HuH-7 (cell line): ENCODE measurements at places on chromosomes 12 and 14.

DNA sequence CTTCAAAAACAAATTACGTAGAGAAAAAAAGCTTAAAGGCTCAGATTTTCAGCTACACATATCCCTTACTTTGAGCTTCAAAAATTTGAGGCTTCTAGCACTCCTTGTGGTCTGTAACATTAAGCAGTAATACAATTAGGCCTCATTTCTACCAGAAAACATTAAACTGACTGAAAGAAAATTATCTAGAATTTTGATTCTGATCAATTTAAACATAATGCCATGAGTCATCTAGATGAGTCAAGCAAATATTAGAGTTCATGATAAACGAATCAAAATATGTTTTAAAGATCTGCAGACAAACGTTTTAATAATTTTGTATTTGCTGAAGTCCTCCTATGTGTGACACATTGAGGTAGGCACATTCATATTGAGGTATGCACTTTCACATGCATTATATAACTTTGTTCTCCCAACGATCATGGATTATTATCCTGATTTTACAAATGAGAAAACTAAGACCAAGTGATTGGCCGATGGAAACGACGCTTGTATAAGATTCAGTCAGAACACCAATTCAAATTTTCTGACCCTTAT lies 4.3 kb downstream of the OSBPL8 start:
- DNase-seq: no peak

DNA sequence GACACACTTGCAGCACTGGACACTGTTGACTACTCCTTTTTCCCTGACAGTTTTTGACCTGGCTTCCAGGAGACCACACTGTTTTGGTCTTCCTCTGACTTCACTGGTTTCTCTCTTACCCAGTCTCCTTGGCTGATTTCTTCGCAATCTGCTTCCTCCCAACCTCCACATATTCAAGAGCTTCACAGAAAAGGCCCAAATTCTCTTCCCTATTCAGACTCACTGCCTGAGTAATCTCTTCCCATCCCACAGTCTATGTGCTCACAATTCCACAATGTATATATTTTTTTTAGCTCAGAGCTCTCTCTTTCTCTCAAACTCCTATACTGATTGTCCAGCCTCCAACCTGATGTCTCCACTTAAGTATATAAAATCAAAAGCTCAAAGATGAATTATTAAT lies 115.4 kb downstream of the SINHCAF start:
- no peak for DNase-seq

GRCh38 chr14:44438221-44438620 lies 68.9 kb downstream of the FSCB start:
- DNase-seq: no peak

DNA sequence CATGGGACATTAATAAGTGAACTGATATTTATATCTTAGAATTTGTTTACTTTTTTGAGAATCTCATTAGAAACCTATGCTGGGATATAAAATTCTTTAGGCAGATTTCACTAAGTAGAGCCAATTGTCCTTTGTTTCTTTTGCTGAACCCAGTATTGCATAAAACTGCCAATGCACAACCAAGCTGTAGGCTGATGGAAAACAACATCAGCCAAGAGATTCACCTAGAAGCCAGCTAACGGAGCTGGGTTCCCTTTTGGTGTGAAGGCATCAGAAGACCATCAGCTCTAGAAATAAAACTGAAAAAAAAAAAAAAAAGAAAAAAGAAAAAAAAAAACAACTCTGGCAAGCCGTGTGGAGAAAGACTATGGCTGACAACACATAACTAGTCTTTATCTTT lies 328.2 kb upstream of the PDE3A start:
- DNase-seq: no peak

DNA sequence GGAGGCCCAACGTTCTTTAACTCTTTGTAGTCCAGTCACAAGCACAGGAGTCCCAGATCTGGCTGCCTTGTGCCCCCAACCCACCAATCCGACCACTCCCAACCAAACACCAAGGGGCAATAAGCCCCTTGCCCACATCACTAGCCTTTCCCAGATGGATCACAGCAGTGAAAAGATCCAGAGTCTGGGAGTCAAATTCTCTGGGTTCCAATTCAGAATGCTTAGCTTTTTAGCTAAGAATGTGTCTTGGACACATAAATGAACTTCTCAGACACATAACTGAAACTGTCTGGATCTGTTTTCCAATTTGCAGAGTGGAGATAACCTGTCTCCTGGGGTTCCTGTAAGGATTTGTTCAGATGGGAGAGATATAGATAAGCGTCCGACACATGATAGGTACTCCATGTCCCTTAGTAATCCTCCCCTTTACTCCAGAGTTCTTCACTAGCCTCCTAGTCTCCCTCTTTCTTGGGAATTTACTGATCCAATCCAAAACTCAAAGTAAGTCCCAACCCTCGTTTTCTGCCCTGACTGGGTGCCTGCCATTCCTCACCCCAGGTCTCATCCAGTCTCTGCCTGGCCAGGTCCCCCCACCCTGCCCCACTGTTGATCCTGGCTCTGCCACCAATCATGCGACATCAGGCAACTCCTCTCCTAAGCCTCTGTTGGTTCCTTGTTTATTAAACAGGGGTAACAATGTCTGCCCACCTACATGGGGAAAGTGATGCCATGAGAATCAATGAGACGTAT lies 439 bp upstream of the TNFRSF1A start:
- no peak for DNase-seq

GRCh38 chr12:2017546-2018337 lies 13.5 kb upstream of the DCP1B start:
- DNase-seq: no peak

DNA sequence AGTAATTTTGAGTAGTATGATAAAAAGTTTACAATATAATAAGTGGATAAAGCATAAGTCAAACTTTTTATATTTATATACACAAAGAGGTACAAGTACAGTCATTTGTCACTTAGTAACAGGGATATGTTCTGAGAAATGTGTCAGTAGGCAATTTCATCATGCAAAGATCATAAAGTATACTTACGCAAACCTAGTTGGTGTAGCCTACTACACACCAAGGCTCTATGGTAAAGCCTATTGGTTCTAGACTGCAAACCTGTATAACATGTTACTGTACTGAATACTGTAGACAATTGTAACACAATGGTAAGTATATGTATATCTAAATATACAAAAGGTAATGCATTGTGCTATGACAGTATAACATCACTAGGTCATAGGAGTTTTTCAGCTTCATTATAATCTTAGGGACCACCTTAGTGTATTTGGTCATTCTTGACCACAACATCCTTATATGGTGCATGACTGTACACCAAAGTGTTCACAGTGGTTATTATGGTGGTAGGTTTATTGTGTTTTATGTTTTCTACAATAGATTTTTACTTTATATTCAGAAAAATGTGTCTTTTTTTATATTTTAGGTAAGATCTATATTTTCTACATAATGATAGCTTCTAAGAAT lies 14.9 kb upstream of the SCFD1 start:
- DNase-seq: no peak

DNA sequence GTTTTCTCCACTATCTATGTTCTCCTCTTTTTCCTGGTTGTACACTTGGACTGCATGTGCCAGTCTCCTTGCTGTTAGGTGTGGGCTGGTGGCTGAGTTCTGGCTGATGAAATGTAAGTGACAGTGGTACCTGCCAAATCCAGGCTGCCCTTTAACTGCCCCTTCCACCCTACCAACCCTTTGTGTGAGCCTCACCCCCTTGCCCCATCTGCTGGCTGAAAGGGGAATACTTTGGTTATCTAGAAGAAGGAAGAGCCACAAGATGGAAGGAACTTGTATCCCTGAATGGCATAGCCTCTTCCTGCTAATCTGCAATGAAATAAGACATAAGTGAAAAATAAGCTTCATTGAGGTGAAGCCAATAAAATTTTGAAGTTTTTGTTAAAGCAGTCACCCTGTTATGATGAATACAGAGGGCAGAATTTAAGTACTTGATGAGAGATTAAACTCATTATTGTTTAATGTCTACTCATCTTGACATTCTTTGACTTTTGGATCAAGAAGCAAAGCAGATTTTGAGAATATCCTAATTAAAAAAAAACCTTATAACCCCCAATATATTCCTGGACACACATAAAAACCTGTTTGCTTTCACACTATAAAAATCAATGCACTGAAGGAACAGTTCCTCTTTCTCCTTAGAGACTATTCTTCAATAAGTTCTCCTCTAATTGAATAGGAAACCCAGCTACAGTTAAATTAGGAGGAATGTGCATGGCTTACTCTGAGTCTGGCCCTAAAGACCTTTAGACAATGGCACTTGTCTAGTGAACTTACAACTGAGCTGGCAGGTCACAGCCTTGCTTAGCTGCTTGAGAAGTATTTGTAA lies 262.6 kb upstream of the BTG1 start:
- peak; percentile 49 for DNase-seq

- no peak for DNase-seq
Observed at GRCh38 chr14:90321891-90322290, 9.8 kb downstream of the NRDE2 start.

DNA sequence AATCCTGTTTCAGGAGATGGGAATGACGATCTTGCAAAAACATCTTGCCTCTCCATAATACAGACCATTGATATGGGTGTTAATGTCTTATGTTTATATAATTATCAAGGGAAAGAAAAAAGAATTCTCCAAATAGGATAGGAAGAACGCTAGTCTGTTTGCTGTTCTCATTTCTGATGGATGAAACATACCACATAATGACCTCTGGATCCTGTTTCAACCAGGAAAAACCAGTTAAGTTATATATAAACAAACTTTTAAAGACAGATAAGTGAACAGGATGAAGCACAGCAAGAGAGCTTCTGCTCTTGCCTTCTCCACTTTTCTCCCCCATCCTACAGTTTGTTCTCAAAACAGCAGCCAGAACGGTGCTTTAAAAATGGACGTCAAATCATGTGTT lies 27.8 kb downstream of the COQ6 start:
- DNase-seq: no peak

DNA sequence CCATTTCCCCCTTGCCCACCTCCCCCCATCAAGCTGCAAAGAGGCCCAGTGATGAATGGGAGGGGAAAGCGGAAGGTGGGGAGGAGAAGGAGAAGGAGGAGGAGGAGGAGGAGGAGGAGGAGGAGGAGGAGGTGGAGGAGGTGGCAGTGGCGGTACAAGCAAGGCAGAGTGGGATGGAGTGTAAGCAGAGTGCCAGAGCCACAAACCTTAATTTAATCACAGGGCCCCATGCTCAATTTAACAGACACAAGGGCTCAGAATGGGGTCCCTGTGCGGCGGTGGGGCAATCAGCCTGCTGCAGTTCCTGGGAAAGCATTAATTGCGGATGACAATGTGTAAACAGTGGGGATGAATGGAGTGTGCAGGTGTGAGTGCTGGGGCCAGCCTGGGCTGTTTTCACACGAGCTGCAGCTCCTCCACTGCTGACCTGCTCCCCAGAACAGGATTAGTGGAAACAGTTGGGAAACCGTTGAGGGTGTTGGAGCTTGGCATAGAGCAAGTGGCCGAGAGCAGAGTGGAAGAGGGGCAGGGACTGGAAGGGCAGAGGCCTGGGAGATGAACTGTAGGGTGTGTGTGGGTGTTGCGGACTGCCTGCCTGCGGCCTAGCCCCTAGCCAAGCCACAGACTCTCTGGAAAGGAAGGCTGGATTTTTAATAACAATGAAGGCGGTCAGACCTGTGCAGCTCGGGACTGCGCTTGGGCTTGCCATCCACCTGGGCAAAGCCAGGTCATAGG lies 36.4 kb upstream of the SMOC1 start:
- DNase-seq: no peak

DNA sequence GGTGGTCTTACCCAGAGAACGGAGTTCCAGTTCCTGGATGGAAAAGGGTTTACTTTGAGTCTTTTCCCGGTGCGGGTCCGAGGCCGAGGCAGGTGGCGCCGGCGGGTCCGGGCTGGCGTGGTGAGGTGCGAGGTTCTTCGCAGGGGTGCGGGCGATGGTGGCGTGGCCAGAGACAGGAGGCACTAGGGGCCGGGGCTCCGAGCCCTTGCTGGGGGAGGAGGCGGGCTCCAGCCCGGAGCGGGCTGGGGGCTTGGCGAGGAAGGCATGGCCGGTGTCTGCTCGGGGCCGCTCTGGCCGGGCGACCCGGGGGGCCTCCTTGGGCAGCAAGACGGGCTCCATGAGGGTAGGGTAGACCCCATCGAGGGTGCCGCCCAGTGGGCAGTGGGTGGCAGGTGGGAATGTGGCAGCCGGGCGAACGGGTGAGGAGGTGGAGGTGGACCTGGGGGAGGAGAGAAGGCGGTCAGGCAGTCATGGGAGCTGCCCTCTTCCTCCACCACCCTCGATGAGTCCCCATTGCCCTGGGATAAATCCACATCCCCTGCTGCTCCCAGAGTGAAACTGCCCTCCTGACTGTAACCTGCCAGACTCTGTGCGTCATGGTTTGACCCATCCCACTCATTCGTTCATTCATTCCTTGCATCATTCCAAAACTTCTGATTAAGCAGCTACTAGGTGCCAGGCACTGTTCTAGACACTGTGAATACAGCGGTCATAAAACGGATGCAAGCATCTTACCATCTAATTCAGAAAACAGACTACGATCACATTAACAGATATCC lies 42.0 kb downstream of the RFLNA start:
- DNase-seq: no peak

DNA sequence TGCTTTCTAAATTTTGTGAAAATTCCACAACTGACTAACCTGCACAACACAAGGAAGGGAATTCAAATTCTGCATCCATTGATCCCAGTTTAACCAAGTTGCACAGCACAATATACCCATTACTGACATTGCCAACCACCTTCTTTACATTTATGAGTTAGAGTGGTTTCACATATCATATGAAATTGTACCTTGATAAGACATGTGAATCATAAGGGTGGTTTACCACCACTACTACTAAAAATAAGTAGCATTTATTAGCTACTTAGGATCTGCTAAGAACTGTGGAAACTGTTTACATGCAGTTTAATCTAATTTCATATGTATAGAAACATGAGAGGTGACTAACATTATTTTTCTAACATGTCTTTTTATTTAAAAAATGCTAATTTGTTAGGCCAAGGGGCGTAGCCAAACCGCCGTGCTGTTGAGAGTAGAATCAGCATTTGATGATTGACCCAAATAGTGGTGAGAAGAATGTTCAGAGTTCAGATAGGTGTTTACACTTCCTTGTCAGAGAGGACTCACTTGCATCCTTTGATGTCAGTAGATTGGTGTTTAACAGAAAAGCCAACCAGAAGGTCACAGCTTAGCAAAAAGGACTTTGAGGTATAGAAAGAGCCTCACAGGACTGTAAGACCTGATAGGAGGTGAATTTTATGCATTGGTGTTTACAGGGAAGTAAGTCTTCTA lies 56.2 kb downstream of the LRFN5 start:
- no peak for DNase-seq

GRCh38 chr14:74669846-74670245 lies 43.0 kb downstream of the AREL1 start:
- no peak for DNase-seq

- no peak for DNase-seq
Observed at GRCh38 chr12:92927055-92927435, 2.0 kb downstream of the EEA1 start.

GRCh38 chr12:124726596-124727263 lies 136.9 kb downstream of the SCARB1 start:
- DNase-seq: no peak

DNA sequence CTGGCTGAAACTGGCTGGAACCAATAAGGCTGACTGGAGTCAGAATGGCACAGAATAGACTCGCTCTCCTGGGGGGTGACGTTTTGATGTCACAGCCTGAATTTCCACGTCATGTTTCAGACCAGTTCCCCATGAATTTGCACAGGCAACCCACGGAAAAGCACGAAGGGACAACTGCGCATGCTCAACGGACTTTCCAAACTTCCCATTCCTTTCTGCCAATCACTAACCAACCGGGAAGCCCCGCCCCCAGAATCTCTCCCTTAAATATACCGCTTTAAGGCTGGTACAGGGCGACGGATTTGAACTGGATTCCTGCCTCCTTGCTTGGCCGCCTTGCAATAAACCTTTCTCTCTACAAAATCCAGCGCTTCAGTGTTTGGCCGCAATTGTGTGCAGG lies 434.7 kb downstream of the APAF1 start:
- no peak for DNase-seq

- no peak for DNase-seq
Observed at GRCh38 chr14:29558516-29558915, 369.1 kb downstream of the PRKD1 start.
